ENCODE measurements at places on chromosomes 12 and 14.

DNA sequence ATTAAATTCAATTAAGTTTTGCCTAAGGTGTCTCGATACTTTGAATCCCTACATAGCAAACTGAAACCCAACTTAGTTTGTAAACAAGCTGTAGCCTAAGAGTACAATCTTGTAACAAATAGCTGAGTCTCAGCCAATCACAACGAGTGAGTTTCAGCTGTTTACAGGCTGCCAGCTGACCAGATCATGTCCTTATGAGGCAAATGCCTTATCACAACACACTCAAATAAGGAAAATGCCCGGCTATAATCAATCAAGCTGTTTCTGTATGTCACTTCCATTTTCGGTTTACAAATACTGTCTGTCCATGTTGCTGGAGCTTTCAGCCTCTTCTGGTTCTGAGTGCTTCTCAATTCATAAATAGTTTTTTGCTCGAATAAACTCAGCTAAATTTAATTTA lies 943.8 kb downstream of the SLC16A7 start:
- DNase-seq = no peak

- DNase-seq = no peak
These were observed 21.7 kb downstream of the XRCC3 start for GRCh38 chr14:103693515-103693914.

GRCh38 chr12:58916921-58917511 lies 3.3 kb downstream of the LRIG3 start:
- no peak for DNase-seq

GRCh38 chr14:79482825-79483224 lies 728.5 kb downstream of the DIO2 start:
- no peak for DNase-seq

DNA sequence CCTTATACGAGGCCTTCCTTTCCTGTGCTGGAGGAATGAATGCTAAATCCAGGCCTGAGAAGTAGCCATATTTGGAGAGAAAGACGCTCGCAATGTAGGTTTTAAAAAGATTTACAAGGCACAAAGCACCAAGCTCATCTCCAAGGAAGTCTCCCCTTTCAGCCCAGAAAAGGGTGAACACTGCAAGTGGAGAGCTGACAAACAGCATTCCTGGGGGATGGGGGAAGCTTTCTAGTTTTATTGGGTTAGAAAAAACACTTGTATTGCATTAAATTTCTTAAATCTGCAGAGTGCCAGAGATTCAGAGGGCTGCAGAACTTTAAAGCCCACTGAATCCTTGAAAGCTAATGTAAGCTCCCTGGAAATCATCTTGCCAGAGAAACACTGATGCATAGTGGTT lies 34.6 kb downstream of the CCDC60 start:
- no peak for DNase-seq

GRCh38 chr12:6925239-6925539 lies 2.6 kb upstream of the ATN1 start:
- no peak for DNase-seq

GRCh38 chr12:86787419-86787818 lies 531.2 kb upstream of the MGAT4C start:
- DNase-seq = no peak

- no peak for DNase-seq
These were observed 405.9 kb downstream of the AACS start for GRCh38 chr12:125470838-125471783.

DNA sequence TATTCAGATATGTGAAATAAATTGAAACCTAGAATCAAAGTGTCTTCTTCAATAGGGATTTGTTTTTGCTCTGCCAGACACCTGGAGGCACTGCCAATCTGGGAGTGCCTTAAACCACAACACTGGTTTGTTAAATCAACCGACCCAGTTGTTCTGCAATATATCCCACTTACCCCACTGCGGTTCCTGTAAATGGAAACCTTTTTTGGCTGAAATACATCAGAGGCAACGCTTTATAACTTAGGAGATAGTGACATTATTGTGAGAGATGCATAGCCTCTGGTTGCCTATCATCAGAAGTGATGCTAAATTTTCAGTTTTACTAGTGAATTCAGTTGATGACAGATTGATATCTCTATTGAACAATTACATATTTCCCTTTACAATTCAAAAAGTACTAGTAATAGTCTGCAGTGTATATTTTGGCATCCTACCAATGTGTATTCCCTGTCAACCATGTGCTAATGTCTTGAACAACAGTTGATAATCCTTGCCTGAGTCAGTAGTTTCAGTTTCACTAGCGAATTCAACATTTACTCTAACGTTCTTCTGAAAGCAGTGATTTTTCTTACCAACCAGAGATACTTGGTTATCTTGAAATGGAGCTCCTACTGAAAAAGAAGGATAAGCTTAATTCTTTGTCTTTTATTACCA lies 30.5 kb downstream of the PPP2R5C start:
- no peak for DNase-seq

DNA sequence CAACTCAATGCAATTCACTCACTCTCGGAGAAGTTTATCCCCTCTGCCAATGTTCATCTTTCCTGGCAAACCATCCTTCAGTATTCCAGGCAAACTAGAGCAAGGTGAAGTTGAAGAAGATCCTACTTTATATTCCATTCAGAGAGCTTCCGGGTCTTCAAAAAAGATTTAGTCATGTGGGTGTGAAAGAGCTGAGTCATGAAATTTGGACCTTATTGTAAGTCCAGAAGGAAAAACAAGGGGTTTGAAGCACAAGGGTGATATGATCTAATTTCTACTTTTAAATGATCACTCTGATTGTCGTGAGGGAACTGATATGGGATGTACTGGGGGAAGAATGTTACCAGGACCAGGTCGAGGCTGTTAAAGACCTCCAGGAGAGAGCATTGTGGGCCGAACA lies 2.8 kb upstream of the PRH2 start:
- DNase-seq = no peak

GRCh38 chr14:76862546-76863282 lies 36.5 kb downstream of the LRRC74A start:
- no peak for DNase-seq

- DNase-seq = no peak
These were observed 5.4 kb upstream of the CCDC177 start for GRCh38 chr14:69580009-69580577.

DNA sequence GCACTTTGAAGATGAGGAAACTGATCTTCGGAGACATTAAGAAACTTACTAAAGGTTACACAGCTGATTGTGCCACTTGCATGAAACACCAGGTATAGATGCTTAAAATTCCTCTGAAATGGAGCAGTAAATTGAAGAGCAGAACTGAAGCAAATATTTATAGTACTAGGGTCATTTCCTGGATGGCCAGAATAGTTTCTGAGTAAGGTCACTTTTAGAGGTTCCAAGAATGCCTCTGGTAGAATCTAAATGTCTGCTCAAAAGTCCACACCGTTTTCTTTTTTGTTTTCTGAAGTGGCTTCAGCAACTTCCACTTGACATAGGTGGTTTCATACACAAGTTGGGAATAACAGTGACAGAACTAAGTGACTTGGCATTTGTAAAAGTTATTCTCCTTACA lies 19.4 kb downstream of the TPH2 start:
- no peak for DNase-seq

DNA sequence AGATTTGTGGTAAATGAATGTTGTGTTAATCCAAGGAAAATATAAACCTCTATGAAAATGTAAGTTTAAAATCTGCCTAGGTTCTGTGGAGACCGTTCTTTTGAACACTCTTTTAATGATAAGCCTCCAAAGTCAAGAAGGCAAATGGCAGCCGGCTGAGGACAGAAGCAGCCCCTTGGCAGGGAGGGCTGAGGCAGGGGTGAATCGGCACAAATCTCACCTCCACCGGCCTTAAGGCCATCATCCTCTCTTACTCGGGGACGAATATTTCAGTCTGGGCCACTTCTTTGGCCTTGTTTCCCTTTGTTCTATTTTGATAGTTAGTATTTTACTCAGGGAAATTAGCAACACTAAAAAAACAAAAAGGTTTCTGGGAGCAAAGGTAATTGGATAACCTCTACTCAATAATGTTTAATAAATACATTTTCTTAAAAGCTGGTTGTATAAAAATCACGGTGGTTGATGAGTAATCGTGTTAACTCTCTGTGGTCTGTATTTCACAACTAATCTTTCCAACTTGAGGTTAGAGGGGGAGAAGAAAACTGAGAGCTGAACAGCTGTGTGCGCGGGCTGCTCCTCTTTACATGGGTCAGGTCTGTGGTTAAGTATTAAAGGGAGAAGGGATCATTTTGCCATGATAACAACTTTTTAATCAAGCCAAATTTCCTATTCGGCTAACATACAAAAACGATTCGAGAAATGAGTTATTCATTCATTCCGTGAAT lies 18.6 kb downstream of the LGMN start:
- DNase-seq = no peak
